ENCODE measurements at places on chromosomes 4 and X. TPM values are rescaled to one million over a fixed set of nuclear protein-coding genes. Genes with fewer than 3 reads are reported as not detected.
A peak's percentile ranks its signal among the peaks of the same experiment; 100 is the strongest.

The SULT1B1 gene
- total RNA-seq = not detected

The PDK3 gene
- total RNA-seq = 10.9 TPM

DNA sequence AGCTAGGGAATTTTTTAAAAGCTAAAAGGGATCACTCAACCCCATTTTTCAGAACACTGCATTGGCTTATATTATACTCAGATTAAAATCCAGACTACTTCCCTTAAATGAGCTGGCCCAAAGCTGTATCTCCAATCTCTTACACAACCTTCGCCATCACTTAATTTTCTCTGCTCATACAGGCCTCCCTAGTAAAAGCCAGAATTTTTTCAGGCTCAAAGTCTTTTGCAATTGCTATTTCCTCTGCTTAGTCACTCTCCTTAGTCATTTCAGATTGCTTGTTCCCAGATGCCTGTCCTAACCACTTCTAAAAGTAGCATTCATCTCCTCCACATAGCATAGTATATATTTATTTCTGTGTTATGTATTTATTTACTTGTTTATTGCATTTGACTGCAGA, 1587.9 kb upstream of the ADGRL3 start:
- DNase-seq = peak; percentile 33

DNA sequence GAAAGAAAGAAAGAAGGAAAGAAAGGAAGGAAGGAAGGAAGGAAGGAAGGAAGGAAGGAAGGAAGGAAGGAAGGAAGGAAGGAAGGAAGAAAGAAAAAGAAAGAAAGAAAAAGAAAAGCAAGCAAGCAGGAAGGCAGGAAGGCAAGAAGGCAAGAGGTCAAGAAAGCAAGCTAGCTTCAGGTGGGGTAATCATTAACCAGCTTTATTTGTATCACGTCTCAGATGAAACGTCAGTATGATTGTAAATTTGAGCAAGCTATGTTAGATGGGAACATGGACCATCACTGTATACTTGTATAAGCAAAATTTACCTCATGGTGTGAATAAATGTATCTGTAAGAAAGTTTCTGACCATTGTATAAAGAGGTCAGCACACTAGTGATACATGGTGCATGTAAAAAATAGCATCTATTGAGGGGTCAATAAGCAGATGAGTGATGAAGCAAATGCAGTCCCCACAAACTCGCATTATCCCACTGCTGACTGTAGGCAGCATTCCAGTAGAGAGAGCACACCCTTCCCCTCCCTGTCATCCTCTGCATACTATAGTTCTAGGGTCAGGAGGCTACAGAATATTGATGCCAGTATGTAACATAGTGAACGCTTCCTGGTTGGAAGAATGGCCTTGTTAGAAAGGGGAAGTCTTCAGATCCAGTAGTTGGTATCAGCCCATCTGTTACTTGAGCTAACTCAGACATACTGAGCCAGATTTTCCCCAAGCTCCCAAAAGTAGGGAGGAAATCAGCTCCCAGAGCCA, 16.5 kb upstream of the KLHL34 start:
- no peak for DNase-seq

- no peak for DNase-seq
Observed at GRCh38 chr4:156173937-156174336, 220.3 kb upstream of the CTSO start.

DNA sequence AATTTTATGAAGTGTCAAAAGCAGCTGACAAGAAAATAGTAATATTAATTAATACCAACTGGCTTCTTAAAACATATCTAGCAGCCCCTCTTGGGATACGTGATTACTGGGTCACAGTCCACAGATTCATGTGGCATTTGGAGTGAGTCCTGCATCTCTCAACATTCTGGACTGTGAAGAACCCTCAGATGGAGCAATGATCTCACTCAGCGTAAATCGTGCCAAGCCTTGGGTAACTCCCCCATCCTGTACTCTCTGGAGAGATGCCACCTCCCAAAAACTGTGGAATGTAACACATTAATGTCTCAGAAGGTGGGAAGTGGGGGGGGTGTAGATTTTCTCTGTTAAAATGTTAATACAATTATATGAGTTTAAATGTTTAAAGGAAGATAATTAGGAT, 118.2 kb upstream of the IQCM start:
- DNase-seq = no peak

Measured in NCI-H460 (cell line).